ENCODE measurements at places on chromosomes 6 and 20. TPM values are rescaled to one million over a fixed set of nuclear protein-coding genes. Genes with fewer than 3 reads are reported as not detected.

- DNase-seq = no peak
These were observed 4.2 kb upstream of the HIVEP1 start for GRCh38 chr6:12007887-12008286.

- DNase-seq = no peak
These were observed 113.7 kb upstream of the F13A1 start for GRCh38 chr6:6434151-6434550.

GRCh38 chr20:10502098-10502526 lies 67.0 kb downstream of the SLX4IP start:
- peak; percentile 38 for DNase-seq

DNA sequence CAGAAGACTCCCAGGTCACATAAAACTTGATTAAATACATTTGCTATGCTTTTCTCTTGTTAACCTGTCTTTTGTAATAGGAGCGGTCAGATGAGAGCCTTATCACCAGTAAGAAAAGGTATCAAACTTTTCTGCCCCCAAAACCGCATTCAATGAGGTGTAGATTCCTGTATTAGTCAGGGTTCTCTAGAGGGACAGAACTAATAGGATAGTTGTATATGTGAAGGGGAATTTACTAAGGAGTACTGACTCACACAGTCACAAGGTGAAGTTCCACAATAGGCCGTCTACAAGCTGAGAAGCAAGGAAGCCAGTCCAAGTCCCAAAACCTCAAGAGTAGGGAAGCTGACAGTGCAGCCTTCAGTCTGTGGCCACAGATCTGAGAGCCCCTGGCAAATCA lies 32.7 kb downstream of the PTPRK start:
- DNase-seq = peak; percentile 82

DNA sequence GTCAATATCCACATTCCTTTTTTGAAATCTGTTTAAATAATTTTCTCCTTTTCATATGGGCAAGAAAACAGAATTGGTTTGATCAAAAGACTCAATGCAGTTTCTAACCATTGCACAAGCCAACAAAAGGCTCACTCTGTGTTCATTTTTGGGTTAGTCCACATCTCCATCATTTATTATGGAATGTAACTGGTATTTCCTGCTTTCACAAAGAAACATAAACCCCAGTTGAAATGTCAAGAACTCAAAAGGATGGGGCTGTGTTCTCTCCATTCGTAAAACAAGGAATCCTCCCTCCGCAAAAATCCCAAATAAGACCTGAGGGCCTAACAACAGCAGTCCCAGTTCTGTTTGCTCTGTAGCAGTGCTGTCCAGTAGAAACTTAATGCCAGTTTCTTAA lies 420.9 kb downstream of the GJA1 start:
- DNase-seq = peak; percentile 24

DNA sequence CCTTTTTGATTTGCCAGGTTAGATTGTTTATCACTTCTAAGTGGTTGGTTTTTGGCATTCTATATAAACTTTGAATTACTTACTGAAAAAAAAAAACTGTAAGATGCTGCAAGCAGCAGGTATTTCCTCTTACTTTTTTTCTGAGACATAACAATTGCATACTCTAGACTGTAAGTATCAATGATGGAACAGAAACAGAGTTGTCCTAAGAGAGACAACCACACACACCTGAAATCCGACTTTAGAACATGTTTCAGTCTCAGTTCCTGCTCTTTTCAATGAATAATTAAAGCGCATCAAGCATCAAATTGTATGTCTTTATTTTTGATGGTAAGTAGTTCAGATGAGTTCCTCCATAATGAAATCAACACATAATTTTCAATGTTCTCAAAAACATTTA lies 105.3 kb upstream of the KHDRBS2 start:
- DNase-seq = no peak

GRCh38 chr20:19110881-19111460 lies 101.5 kb upstream of the SLC24A3 start:
- DNase-seq = no peak

The TNFRSF21 gene
- 181 TPM for total RNA-seq

GRCh38 chr20:32632461-32633354 lies 41.0 kb downstream of the C20orf203 start:
- no peak for DNase-seq

DNA sequence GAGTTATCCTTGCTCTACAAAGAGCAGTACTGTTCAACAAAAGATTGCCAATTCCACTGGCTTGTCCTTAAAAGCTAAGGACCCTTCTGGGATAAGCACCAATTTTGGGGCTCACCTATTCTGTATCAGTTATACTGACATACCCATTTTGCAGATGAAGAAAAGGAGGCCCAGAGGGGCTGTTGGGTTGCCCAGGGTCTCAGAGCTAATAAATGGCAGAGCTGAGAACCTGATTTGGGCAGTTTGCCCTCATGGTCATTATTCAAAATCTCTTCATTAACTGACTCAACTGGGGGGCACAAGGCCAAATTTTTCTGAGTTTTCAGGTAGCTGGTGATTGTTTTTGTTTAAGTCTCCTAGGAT lies 31.3 kb downstream of the NSFL1C start:
- no peak for DNase-seq

- no peak for DNase-seq
These were observed 8.2 kb upstream of the TAF8 start for GRCh38 chr6:42042108-42042507.

DNA sequence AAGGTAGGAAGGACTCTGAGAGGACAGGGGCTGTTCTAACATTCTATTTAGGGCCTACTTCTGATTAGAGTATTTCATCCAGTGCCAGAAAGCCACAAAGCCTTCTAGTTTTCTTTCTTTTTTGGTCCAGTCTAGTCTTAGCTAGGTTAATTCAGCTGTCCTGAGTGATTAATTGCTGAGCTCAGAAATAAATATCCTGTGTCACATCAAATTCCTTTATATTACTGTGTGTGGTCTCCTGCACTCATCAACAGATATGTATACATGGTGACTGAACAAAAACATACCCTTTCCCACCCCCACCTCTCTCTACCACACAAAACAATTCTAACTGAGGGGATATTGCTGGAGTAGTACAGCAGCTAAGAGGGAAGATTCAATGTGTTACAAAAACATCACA lies 601.5 kb upstream of the NRSN1 start:
- DNase-seq = no peak

DNA sequence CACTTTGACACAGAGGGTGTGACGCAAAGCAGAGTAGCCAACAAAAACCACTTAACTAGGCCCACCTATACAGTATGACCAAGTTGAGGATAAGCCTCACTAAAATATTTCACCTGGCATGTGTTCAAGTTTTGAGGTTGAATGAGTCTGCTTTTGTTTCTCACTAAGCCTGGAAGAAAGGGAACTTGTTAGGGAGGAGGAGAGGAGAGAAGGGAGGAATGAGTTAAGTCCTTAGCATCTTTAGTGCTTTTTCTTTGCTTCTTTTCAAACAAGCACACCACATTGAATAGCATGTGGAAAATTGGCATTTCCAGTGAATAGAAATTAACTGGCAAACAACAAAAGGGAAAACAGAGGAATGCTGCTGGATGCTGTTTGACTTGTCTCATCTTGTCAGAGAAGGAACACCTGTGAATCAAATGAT lies 461.9 kb downstream of the GJA1 start:
- DNase-seq = peak; percentile 26

DNA sequence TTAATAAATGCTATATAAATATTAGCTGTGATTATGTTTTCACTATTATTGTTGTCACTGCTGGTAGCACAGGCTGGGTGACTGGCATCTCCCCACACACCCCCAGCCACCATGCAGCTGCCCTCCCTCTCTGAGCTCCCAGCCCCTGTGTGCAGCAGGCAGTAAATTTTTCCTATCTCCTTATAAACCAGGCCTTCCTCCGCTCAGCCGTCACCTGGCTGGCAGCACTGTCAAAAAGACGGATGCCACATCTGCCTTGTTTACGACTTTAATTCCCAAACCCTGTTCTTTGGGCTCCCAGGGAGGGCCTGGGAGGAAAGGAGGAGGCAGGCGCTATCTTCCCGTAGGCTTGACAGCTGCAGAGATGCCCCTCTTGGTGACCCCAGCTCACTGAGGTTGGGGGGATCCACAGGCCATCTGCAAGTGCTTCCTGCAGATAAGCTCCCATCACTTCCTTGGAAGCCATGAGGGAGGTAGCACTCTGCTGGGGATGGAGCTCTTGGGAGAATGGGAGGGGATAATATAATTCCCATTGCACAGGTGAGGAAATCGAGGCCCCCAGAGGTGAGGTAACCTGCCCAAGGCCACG lies 94.5 kb downstream of the GRM4 start:
- DNase-seq = no peak

DNA sequence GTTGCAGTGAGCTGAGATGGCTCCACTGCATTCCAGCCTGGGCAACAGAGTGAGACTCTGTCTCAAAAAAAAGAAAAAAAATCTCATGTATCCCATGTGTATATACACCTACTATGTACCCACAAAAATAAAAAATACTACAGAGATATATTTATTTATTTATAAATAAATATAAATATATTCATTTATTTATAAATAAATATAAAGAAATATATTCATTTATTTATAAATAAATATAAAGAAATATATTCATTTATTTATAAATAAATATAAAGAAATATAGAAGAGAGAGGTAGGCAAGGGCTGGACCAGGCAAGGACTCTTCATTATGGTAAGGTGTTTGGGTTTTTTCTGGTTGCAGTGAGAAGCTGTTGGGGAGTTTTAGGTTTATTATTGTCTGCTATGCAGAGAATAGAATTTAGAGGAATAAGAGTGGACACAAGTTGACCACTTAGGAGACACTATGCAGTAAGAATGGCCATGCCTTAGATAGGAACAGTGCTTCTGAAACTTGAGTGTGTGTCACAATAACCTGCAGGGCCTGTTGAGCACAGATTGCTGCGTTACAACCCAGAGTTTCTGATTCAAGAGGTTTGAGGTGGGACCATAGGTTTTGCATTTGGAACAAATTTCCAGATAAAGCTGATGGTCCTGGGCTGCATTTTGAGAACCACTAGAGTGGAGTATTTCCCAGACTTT lies 254.2 kb downstream of the EYA4 start:
- DNase-seq = no peak

DNA sequence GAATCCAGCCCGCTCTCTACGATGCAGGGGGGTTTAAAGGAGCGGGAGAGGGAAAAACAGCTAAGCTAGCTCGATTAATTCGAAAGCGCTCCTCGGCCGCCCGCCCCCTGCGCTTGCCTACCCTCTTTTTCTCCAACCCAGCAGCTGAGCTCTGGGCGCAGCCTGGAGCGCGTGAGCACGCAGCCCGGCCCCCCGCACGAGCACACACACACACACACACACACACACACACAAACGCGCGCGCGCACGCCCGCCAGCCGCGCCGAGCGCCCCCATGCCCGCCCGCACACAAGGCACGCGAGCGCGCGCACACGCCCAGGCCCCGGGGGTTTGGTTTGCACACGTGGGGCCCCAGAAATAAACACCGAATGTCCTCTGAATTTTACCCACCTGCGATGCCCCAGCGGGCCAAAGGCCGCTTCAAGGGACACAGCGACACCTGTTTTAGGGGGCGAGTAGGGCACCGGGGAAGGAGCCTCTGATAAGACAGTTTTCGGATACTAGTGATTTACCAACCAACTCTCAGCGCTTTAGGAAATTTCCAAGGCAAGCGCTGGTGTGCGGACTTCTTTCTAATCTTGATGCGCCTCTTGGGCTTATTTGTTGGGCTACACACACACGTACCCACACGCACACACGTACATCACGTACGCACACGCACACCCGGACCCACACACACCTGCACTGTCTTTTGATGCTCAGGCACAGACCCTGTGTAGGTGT lies 802 bp upstream of the NRN1 start:
- DNase-seq = peak; percentile 60

All from RPMI7951 (cell line).